CD4-positive, CD25-positive, alpha-beta regulatory T cell (primary cell): ENCODE measurements at places on chromosomes 13 and 19.

- DNase-seq: peak; percentile 48
Measured at GRCh38 chr19:12293777-12294248, 870 bp downstream of the ZNF44 start.

DNA sequence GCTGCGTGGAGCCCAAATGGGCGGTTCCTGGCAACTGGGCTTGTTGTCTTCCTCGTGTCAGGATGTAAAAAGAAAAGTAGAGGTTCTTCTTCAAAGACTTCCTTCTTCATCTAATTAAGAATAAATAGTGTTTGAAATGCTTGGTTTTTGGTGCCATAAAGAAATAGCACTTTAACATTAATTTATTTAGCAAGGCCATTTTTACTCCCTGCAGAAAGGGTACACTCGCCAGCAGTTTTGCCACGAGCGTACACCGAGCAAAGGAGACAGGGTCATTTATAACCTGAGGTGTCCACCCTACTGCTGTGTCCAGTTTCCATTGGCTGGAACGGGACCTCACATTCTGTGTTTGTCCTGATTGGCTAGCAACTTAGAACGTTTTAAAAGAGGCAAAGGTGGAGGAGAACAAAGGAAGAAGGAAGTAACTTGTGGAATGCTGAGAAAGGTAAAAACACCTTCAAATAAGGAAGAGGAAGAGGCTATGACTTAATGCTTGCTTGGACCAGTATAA, 21.8 kb upstream of the OR10H1 start:
- DNase-seq: no peak

GRCh38 chr13:113800576-113800926, 41.5 kb downstream of the TMEM255B start:
- no peak for DNase-seq

- DNase-seq: no peak
Measured at GRCh38 chr13:98407575-98407974, 169.3 kb downstream of the STK24 start.

GRCh38 chr13:113245849-113246796, 36.7 kb downstream of the CUL4A start:
- no peak for DNase-seq

GRCh38 chr13:30966101-30966500, 33.6 kb downstream of the TEX26 start:
- no peak for DNase-seq

DNA sequence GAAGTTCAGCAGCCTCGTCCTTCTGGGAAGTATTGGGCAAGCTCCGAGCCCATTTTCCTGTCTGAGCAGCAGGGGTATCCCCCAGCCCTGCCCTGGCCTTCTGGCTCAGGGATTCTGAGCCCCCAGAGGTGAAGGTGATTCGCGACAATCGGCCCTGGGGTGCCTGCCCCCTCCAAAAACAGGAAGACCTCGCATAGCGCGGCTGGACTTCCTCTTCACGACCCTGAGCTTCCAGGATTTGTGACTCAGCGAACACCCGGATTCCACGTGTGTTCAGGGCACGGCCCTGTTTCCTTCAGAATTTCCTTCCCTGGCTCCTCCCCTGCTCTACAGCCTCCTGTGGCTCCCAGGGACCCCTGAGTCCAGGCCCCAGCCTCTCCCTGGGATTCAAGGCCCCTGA, at the start of gene SEMA6B:
TSS of gene SEMA6B (minus strand) at position 116 of the 400 bp plus-strand sequence. CDS start 1,227 bp downstream, outside the sequence.
- DNase-seq: no peak

DNA sequence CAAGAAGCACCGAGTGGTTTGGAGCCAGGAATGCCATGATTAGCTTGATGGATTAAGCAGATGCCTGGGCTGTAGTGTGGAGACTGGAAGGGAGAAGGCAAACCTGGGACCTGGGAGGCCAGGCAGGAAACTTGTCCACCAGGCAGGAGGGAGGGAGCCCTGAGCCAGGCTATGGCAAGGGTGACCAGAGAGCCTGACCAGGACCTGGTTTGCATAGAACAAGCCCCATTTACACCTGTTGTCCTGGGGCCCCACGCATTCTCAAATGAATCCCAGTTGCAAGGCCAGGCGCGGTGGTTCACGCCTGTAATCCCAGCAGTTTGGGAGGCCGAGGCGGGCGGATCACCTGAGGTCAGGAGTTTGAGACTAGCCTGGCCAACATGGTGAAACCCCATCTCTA, 50.2 kb upstream of the LATS2 start:
- no peak for DNase-seq

DNA sequence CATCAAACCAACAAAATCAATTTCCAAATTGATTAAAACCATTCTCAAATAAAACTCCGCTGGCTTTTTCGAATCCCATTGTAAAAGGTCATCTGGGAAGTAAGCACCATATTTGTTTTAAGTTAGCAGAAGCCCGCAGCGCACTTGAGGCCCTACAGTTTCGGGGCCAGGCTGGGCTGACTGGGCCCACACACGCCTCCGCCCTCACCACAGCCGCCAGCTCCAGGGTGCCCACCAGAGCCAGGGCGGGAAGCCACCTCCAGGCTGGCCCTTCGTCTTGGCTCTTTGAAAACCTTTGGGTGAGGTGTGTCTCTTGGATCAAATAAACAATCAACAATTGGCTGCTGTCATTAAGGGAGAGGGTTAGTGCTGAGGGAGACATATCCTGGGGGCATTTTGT, 133.3 kb downstream of the SOX1 start:
- DNase-seq: no peak

GRCh38 chr19:41136636-41137455, 22.6 kb downstream of the CYP2F1 start:
- no peak for DNase-seq

DNA sequence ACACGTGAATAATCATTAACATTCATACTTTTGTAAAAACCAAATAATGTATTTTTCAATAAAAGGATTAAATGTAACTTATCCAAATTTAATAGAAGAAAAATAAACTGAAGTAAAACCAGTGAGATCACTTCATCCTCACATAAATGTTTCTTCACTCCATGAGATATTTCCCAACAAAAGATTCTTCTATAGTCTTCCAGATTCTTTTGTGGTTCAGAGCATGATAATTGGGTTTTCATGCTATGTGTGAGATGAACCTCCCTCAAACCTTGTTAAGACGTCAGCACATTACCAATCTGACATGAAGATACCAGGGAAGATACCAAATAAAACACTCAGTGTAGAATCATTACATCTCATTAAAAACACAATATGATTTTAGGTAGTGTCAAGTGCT, 62.9 kb upstream of the OXGR1 start:
- DNase-seq: no peak

DNA sequence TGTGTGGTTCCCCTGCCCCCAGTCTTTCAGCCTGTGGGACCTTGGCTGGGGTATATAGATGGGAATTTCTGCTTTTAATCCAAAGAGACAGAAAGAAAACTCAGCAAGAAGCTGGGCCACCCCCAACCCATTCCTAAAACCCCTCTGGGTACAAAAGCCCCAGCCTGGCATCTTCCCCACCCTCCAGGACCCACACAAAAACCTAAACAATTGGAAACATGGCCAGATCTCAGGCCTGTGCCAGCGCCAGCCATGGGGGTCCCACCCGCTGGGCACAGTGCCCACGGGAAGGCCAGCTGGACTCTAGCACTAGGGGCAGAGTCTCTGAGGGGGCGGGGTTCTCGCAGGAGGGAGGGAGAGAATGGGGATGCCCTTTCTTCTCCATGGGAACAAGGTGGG, 8.6 kb downstream of the LYL1 start:
- DNase-seq: no peak

DNA sequence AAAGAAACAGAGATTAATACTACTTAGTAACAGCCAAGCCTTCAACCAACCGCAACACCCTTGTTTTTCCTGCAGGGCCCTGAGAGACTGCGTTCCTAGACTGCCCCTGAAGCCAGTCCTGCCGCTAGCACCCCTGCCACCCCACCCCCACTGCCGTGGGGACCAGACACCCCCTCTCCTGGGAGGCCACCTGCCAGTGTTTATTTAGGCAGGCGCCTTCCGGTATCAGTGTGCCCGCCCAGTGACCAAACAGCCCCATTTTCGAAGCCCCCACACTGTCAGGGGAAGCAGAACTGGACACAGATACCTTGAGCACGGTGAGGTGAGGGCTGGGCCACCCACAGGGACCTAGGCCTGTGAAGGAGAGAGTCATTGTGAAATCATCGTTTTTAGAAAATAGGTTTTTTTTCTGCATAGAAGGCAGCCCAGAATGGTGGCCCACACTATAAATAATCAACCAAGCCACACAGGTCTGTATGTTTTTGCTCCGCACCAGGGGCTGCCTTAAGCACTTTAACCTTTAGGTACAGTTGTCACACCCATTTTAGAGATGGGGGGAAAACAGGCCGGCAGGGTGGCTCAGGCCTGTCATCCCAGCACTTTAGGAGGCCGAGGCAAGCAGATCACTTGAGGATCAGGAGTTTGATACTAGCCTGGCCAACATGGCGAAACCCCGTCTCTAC, 3.5 kb upstream of the TLE5 start:
- DNase-seq: no peak

- no peak for DNase-seq
Measured at GRCh38 chr13:24821207-24821606, 57.2 kb downstream of the RNF17 start.

GRCh38 chr13:44272692-44273091, 100.9 kb upstream of the SERP2 start:
- DNase-seq: no peak

- no peak for DNase-seq
Measured at GRCh38 chr13:100528353-100528752, 60.2 kb downstream of the GGACT start.

GRCh38 chr19:6070720-6071485, 39.4 kb downstream of the RFX2 start:
- DNase-seq: no peak

GRCh38 chr19:49954092-49954829, 6.7 kb downstream of the SIGLEC11 start:
- DNase-seq: no peak

DNA sequence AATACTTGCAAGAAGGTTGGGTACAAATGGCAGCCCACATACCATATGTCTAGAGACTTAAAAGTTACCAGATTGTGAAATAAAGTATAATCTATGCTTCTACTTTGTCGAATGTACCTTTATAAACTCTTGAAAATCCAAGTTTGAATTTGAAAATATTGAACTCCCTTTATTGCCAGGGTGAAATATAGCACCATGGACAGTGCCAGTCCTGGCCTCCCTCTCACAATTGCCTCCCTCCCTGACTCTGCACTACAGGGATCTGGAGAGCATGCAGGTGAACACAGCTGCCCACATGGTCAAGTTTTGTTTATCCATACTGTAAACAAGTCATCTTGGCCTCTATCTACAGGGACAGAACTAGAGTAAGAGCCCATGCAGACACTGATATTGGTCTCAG, 394.1 kb upstream of the SLITRK6 start:
- DNase-seq: no peak

DNA sequence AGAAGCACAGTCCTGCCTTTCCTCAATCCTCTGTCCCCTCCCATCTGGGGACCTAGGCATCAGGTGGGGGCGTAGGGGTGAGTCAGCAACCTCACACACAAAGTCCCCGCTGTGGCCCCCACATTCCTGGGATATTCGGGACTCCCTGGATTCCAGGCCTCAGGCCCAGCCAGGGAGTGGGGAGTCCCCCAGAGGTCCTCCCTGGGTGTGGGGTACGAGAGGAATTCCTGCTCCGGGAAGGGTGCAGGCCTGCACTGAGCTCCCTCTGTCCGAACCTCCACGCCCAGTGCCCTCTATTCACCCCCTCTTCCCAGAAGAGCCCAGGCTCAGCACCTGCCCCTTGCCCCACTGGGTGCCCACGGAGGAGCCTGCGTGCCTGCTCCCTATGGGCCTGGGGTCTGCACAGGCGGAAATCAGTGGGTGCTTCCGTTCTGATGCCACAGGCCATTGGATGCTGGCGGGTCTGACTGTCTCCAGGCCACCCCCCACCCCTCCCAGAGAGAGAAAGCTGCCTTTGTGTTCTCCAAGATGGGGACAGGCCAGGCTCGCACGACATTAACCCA, 3.4 kb downstream of the CADM4 start:
- DNase-seq: no peak

- DNase-seq: no peak
Measured at GRCh38 chr13:74761801-74762757, 627.9 kb upstream of the KLF12 start.

GRCh38 chr13:114073881-114074612, 58.4 kb downstream of the RASA3 start:
- DNase-seq: no peak

DNA sequence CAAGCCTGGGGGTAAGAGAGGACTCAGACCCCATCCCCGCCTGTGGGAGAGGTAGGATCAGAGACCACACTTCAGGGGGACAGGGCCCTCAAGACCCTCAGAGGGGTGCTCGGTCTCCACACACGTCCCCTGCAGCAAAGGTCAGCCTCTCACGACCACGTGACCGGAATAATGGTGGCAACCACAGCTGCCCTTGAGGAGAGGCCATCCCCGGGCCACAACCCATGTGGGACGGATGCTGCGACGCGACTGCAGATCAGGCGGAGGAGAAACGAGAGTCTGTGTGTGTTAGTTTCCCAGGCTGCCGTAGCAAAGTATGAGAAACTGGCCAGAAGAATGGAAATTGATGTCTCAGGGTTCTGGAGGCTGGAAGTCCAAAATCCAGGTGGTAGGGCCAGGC, 8.9 kb downstream of the MED25 start:
- DNase-seq: no peak

DNA sequence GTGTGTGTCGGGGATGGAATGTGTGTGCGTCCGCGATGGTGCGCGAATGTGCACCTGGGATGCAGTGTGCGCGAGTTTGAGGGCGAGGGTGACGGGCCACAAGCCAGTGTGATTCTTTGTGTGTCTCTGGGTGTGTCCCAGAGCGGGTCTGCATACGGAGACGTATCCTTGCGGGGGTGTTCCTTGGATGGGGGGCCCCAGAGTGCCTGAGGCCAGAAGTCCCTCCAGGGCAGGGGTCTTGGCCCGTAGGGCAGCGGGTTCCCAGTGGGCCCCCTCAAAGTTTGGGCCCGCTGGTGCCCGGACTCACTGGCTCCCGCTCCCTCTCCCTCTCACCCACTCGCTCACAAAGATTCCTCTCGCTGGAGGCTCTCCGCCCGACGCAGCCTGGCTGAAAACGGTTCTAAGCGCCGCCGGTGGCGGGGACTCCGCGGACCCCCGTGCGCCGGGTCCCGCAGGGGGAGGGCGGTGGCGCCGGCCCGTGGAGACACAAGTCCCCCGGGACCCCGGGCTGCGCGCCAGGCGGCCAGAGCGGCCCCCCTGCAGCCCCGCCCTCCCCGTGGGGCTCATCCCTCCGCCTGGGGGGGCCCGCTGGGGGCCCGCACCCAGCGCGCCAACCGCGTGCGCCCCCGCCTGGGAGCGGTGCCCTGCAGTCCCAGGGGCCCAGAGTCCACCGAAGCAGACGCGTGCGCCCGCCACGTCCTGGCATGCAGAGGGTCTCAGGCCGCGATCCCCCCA, 886 bp downstream of the CRLF1 start:
- no peak for DNase-seq

GRCh38 chr13:94886191-94886590, 173.8 kb upstream of the SOX21 start:
- DNase-seq: no peak

- no peak for DNase-seq
Measured at GRCh38 chr19:58307736-58308135, 2.6 kb downstream of the ERVK3-1 start.

- no peak for DNase-seq
Measured at GRCh38 chr19:5005096-5005495, 36.2 kb downstream of the KDM4B start.

GRCh38 chr13:50543782-50544181, 299.7 kb downstream of the DLEU7 start:
- DNase-seq: no peak

GRCh38 chr19:12748489-12748888, 3.1 kb upstream of the BEST2 start:
- DNase-seq: no peak

GRCh38 chr19:45500918-45501729, 2.9 kb downstream of the PPM1N start:
- DNase-seq: no peak

GRCh38 chr13:95480131-95480545, 72.4 kb upstream of the CLDN10 start:
- DNase-seq: no peak
